ENCODE measurements at places on chromosomes 2 and 18. TPM values are rescaled to one million over a fixed set of nuclear protein-coding genes. Genes with fewer than 3 reads are reported as not detected.

Gene RBM44
- polyA plus RNA-seq = 0.59 TPM

Gene PSMD14
- polyA plus RNA-seq = 41.6 TPM

Gene HOXD10
- polyA plus RNA-seq = 0.24 TPM

Gene AQP4
- 0.33 TPM for polyA plus RNA-seq

Gene ALMS1
- polyA plus RNA-seq = 15.6 TPM

Gene EDAR
- polyA plus RNA-seq = 0.08 TPM

Gene NAT8
- 0.29 TPM for polyA plus RNA-seq

Gene LDLRAD4
- polyA plus RNA-seq = 9.3 TPM

Measured in forelimb muscle (tissue), 1 donor.